ENCODE measurements at places on chromosomes 3 and 15. TPM values are rescaled to one million over a fixed set of nuclear protein-coding genes. Genes with fewer than 3 reads are reported as not detected.

DNA sequence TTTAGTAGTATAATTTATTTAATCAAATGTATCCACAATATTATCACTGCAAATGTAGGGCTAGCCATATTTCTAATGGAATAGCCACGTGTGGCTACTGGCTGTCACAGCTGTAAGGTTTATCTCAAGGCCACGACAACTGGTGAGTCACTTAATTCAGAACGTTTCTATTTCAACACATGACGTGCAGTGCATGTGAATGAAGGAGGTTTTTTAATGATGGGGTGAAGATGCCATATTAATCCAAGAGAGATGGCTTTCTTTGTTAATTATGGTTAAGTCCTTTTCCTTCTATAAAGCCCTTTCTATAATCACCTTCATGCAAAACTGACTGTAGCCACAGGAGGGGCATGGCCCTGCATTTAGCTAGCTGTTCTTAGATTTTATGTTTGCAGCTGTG lies 212.0 kb downstream of the FEZF2 start:
- no peak for DNase-seq

- DNase-seq, result no peak
These were observed 223.7 kb downstream of the THSD4 start for GRCh38 chr15:71338827-71339542.

- no peak for DNase-seq
These were observed 25.7 kb downstream of the ZNF35 start for GRCh38 chr3:44674211-44674610.

- DNase-seq, result no peak
These were observed 486.4 kb downstream of the FHIT start for GRCh38 chr3:60764870-60765269.

GRCh38 chr15:94186770-94187331 lies 44.5 kb upstream of the MCTP2 start:
- no peak for DNase-seq

DNA sequence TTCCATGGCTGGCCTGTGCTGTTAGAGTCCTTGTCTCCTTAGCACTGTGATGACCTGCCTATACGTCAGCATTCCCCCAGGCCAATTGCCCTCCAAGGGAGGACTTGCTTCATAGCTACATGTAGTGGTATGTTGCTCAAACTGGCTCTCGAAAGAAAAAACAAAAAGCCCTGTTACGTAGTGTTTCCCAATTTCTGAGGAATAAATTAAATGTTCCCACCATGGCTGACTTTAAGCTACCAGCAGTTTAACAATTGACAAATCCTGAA lies 54.6 kb downstream of the WNT7A start:
- no peak for DNase-seq

ANKRD34C gene
- total RNA-seq, result not detected

PRSS50 gene
- total RNA-seq, result not detected

GRCh38 chr3:14831916-14832450 lies 13.2 kb downstream of the FGD5 start:
- no peak for DNase-seq

DNA sequence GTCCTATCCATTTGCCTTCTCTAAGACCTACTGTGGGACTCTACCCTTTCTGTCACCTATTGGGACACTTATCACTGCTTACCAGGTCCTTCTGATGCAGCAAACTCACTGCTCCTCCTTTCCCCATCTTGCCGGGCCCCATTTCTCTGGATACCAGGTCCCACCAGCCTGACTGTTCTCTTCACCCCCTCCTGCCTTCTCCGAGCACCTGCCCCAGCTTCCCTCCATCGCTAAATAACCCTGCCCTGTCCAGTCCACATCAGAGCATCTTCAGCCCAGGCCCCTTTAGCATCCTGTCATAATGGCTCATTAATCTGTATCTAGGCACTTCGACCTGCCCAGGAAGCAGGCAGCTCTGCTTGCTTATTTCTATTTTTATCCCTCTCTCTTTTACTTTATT lies 74.7 kb downstream of the CRYGS start:
- no peak for DNase-seq

DNA sequence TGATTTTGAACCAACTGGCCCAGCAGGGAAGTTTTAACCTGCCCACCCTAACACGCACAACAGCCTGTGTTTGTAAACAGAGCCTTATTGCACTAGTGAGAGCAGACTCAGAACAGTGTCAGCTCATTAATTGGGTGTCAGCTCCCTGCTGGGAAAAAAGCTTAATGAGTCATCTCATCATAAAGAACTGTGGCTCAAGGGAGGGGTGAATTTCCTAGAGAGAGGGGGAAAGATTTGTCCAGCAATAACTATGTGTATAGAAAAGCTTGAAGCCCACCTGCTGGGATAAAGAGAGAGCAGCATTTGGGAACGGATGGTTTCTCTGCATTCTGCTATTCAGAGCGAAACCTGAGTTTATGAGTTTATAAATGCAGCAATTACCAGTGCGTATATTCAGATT lies 48.9 kb upstream of the GMNC start:
- no peak for DNase-seq

DNA sequence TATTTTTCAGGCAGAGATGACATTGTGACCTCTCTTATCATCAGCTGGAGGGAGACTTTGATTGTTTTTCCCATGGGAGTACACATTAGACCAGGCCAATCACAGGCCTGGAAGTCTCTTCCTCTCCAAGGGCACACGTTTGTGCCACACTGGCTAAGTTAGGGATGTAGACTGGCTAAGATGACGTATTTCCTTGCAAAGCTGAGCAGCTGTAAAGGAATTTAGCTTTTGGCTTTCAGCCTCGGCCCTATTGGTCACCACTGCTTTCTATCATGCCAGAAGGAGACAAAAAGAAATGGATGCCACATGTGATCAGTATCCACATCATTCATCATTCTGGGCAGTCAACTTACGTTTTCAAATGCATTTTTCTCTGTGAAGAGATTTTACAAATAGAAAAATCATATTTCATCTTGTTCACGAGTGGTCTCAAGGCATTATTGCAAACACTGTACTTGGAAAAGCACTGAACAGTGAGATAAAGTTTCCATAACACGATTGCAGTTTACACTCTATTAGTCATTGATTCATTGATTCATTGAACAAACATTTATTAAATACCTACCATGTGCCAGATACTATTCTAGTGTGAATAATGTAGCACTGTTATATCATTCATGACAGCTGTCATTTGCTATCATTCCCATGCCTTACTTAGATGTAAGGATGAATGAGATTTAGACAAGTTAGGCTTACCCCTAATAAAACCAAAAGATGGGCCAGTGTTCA lies 27.0 kb upstream of the RNF7 start:
- DNase-seq, result no peak

FOXL2NB gene
- total RNA-seq, result not detected

ZNF80 gene
- not detected for total RNA-seq

SNTN gene
- not detected for total RNA-seq

GRCh38 chr3:114080201-114080600 lies 23.7 kb downstream of the QTRT2 start:
- DNase-seq, result no peak

- DNase-seq, result no peak
These were observed 55.0 kb downstream of the TMEM44 start for GRCh38 chr3:194577986-194578905.

DNA sequence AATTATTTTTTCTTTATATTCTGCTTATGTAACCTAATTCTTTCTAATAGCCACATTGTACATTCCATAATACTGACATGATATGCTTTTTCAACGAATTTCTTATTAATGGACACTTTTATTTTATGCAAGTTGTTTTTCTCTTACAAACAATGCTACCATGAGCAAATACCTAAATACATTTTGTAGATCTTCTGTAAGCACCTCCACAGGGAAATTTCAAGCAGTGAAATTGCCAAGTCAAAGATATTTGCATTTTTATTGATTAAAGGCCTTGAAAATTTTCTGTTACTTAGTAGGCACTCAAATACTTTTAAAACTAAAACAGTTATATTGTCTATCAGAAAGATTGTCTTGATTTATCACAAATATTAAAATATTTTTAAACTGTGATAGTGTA lies 79.6 kb upstream of the C3orf49 start:
- DNase-seq, result no peak

GRCh38 chr15:92184142-92184541 lies 209.5 kb upstream of the ST8SIA2 start:
- no peak for DNase-seq

DNA sequence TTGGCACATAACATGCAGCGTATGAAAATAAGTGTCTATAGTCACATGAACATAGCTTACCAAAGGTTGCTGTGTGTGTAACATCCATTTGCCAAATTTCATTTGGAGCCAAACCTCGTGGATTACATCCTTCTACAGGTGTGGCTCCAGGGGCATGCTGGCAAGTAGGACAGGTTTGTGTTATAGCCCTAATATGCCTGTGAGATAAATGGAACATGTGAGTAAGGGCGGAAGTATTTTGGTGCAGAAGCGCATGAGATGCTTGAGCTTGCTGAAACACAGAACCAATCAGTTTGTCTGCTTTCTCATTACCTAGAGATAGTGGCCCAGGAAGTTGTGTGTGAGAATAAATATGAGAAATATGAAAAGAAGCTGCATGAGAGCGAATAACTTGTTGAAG lies 21.8 kb upstream of the XCR1 start:
- DNase-seq, result no peak

- DNase-seq, result no peak
These were observed 6.2 kb upstream of the THRB start for GRCh38 chr3:24500806-24501205.
